ENCODE measurements at places on chromosomes 2 and 18. TPM values are rescaled to one million over a fixed set of nuclear protein-coding genes. Genes with fewer than 3 reads are reported as not detected.

Gene LCT
- total RNA-seq, result not detected

Gene FAM237A
- total RNA-seq, result not detected

DNA sequence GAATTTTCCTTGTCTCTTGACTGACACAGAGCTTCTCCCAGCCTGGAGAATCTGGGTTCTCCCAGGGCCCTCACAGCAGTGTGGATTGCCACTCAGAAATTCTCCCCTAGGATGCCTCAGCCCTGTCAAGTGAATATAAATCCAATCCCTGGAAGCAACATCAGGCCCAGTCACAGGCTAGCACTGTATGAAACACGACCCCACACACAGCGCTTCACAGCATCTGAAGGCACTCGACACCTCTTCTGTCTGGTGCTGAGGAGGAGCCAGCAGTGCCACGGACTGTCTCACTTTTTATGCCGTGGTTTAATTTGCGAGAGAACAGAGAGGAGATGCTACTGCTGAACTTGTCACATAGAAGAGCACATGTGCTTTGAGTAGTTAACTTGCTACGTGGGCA lies 164.5 kb downstream of the NAPG start:
- peaks cover 44% of the 10 kb centered on the region for H3K36me3 ChIP-seq
- no peak overlapping the region for H3K27ac ChIP-seq
- H3K4me1 ChIP-seq, result no peaks in the 10 kb centered on the region
- no peak overlapping the region for H3K4me3 ChIP-seq
- H3K27me3 ChIP-seq, result no peaks in the 10 kb centered on the region

GRCh38 chr18:40437517-40437916 lies 1517.5 kb upstream of the PIK3C3 start:
- no peaks in the 10 kb centered on the region for H3K4me1 ChIP-seq
- H3K4me3 ChIP-seq, result no peak overlapping the region
- H3K36me3 ChIP-seq, result no peaks in the 10 kb centered on the region

DNA sequence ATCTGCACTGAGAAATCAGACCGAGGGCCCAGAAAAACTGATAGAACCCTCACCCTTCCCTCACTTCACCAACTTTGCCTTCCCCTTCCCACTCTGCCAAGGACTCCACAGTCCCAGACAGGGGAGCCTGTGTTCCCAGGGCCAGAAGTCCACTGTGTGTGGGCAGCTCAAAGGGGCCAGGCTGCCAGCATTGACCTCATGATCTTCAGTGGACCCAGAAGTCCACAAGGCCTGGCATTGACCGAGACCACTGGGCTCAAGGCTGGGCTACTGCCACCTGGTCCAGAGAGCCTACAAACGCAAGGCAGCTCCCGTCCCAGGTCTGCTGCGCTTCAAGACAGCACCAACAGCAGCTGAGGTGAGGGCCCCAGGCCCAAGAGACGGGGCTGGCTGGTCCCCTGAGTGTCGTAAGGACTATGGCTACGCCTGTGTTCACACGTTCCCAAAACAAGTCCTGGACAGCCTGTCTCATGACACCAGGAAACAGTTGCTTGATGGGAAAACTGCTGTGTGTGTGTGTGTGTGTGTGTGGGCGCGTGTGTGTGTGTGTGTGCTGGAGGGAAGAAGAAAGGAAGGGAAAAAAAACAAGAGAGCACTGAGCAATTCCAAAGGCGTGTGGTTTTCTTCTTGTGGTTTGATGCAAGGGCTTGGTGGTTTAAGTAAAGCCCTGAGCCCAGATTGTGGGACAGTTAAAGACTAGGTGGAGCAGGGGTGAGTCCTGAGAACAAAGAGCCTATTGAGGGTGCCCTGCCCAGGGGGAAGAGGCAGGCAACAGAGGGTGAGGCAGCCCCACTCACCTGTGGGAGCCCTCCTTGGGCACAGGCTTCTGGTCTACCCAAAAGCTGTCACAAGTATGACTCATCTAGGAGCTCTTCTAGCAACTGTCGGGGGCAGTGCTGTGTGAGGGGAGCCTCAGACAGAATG lies 46.6 kb upstream of the ZBTB7C start:
- H3K4me3 ChIP-seq, result no peak overlapping the region
- H3K36me3 ChIP-seq, result no peaks in the 10 kb centered on the region
- H3K27ac ChIP-seq, result no peak overlapping the region
- DNase-seq, result peak; percentile 54

DNA sequence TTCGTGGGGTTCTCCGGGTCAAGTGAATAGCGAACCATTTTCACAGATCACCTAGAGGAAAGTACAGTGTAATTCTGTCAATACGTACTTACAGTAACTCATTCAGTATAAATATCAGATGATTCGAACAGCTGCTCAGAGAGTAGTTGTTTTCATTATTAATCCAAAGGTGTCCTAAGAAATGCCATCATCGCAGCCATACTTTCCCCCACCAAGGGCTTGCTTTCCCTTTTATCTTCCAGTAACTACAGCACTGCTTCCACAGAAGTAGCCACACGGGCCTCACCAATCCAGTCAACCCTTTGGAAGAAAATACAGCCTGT lies 4.5 kb upstream of the C18orf32 start:
- peak overlapping the region; percentile 92 for H3K27ac ChIP-seq
- peaks cover 16% of the 10 kb centered on the region for H3K4me1 ChIP-seq
- H3K4me3 ChIP-seq, result peak overlapping the region; percentile 95

- H3K4me1 ChIP-seq, result no peaks in the 10 kb centered on the region
- no peak for DNase-seq
- no peak overlapping the region for H3K4me3 ChIP-seq
- no peak overlapping the region for H3K27ac ChIP-seq
- peaks cover 5% of the 10 kb centered on the region for H3K36me3 ChIP-seq
- no peaks in the 10 kb centered on the region for H3K27me3 ChIP-seq
These were observed 57.8 kb downstream of the AFTPH start for GRCh38 chr2:64581777-64582539.

Gene EVX2
- total RNA-seq, result not detected

DNA sequence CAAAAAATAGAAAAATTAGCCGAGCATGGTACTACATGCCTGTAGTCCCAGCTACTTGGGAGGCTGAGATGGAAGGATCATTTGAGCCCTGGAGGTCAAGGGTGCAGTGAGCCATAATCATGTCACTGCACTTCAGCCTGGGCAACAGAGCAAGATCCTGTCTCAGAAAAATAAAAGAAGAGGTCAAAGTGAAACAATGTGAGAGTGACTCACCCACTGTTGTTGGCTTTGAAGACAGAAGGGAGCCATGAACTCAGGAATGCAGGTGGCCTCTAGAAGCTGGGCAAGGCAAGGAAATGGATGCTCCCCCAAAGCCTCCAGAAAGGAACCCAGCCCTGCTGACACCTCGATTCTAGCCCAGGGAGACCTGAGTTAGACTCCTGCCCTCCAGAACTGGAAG lies 3.7 kb upstream of the TMEM214 start:
- H3K36me3 ChIP-seq, result peaks cover 3% of the 10 kb centered on the region
- no peak for DNase-seq
- H3K4me3 ChIP-seq, result no peak overlapping the region
- H3K4me1 ChIP-seq, result peaks cover 8% of the 10 kb centered on the region
- H3K27ac ChIP-seq, result no peak overlapping the region
- no peaks in the 10 kb centered on the region for H3K27me3 ChIP-seq

Gene GPR35
- 4.4 TPM for total RNA-seq

Gene ANTXR1
- 81.0 TPM for total RNA-seq

DNA sequence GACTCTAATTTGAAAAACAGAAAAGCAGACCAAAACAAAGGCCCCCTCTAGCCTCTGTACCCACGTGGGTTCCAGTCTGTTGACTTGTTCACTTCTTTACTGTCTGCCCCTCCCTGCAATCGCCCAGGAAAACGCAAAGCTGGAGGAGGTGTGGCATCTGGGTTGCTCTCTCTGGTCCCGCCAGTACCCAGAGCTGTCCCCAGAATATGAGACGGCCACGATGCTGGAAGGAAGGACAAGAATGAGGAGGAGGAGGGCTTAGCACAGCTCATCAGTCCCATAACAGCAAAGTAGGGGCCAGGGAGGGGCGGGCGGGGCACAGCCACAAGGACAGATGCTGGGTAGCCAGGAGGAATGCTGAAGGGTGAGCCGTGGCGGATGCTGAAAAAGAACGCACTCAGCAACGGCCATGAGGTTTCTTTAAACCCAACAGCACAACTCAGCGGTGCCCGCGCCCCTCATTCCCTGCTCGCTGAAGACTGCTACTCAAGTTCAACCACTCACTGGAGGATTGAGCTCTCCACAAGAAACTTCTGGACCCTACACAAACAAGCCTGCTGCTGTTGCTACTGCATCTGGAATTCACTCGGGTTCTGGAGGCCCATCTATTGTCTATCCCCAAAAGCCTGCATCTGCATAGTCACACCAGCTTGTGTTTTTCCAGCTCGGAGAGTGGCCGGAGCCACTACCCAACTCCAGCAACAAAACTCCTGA lies 187.7 kb downstream of the HDAC4 start:
- no peak for DNase-seq
- peaks cover 4% of the 10 kb centered on the region for H3K4me1 ChIP-seq
- no peak overlapping the region for H3K4me3 ChIP-seq
- no peaks in the 10 kb centered on the region for H3K27me3 ChIP-seq

GRCh38 chr2:203804070-203804469 lies 63.5 kb upstream of the CTLA4 start:
- H3K4me3 ChIP-seq, result no peak overlapping the region
- no peak for DNase-seq
- H3K4me1 ChIP-seq, result peaks cover 8% of the 10 kb centered on the region
- no peak overlapping the region for H3K27ac ChIP-seq
- H3K36me3 ChIP-seq, result no peaks in the 10 kb centered on the region

Gene FAM210A
- total RNA-seq, result 9.4 TPM

DNA sequence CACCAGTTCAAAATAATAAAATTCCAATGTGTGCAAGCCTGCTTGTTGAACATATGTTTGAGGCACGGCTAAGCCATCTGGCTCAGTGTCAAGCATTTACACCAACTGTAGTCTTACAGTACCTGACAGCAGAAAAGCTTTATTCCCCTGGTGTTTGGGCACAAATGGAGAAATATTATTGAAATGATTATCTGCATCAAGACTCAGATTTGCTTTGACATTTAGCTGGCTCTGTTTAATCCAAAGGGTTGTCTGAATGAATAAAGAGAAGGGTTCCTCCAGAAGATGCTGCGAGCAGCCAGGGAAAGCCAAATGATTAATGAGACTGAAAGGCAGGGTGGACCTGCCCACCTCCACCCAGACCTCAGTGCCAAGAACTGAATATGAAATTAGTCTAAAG lies 393.2 kb upstream of the GALNT5 start:
- no peaks in the 10 kb centered on the region for H3K27me3 ChIP-seq
- H3K27ac ChIP-seq, result no peak overlapping the region
- no peak overlapping the region for H3K4me3 ChIP-seq
- H3K36me3 ChIP-seq, result no peaks in the 10 kb centered on the region
- peak; percentile 6 for DNase-seq

Gene RDH14
- 20.8 TPM for total RNA-seq

Gene AQP4
- total RNA-seq, result 191 TPM

Gene TNFAIP6
- total RNA-seq, result 10.7 TPM

DNA sequence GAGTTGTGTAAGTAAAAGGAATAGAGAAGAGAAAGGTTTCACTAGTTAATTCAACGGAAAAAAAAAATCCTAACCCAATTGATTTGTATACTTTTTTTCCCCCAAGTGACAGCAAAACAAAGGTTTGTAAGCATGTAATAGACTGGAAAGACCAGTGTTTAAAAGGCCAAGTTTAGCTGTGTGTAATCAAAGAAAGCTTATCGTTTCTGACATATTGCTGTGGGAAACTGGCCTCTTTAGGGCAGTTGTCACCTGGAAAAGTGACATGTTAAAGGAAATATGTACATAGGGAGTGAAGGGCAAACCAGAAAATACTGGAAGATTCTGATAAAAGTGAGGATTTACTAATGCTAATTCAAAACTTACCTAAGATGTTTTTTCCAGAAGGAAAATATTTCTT lies 45.9 kb upstream of the EPHA4 start:
- no peaks in the 10 kb centered on the region for H3K27me3 ChIP-seq
- no peaks in the 10 kb centered on the region for H3K36me3 ChIP-seq
- DNase-seq, result no peak
- H3K4me3 ChIP-seq, result no peak overlapping the region
- H3K27ac ChIP-seq, result no peak overlapping the region
- H3K4me1 ChIP-seq, result no peaks in the 10 kb centered on the region

DNA sequence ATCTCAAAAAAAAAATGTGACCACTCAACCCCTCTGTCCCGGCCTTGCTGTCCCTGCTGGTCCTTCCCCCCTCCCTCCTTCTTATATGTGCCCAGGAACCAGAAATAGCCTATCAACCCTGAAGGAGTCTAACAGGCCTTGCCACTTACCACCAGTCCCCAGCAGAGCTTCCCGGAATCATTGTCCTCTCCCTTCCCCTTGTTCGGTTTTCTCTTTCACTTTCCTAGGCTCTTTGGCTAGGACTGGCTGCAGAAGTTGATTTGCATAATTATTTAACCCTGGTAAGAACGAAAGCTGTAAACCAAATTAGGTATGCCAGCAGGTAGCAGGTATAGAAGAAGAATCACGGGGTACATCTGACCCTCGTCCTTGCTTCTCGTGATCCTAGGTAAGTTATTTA lies 72.6 kb upstream of the ZNF532 start:
- peaks cover 15% of the 10 kb centered on the region for H3K4me1 ChIP-seq
- DNase-seq, result no peak
- no peak overlapping the region for H3K27ac ChIP-seq

DNA sequence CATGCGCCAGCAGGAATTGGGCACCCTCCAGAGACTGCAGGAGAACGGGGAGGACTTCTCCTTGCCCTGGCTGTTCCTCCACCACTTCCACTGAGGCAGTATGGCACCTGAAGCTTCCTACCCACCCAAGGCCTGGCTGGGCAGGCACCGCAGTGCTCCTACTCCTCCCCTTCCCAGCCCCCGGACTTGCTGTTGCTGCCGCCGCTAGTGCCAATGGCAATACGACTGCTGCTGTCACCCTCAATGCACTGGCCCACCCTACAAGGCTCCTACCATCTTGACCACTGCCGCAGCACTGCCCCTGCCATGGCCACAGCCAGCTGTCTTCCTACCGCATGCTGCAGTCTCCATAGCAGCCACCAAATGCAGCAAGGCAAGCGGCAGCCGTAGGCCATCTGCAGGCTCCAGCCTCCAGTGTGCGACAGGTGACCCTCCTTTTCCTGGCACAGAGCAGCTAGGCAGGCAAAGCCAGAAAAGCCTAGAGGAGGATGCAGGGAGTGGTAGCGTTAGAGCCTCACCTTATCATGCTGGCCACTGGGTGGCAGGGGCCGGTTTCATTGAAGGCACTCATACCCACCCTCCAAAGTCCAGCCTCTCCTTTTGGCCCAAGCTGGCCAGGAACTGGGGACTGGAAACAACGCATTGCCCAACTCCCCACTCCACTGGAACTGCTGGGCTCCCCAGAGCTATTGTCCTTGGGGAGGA lies 47.4 kb upstream of the ANKRD62 start:
- no peaks in the 10 kb centered on the region for H3K36me3 ChIP-seq
- no peaks in the 10 kb centered on the region for H3K27me3 ChIP-seq
- H3K27ac ChIP-seq, result no peak overlapping the region
- no peak overlapping the region for H3K4me3 ChIP-seq
- DNase-seq, result no peak

Gene OTOS
- not detected for total RNA-seq

DNA sequence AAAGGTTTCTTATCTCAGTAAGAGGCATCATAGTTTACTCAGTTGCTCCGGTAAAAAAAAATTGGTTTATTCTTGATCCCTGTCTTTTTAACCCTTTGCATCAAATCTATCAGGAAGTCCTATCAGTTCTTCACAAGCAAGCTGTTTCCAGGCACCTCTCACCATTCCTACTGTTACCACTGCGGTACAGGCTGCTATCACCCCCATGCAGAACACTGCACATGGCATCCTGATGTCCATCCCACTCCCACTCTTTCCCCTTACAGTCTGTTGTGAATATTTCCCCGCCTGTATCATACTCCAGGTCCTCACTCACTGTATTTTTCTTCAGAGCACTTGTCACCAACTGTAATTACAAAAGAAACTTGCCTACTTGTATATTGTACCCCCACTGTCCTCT lies 5.3 kb upstream of the CNRIP1 start:
- no peaks in the 10 kb centered on the region for H3K4me1 ChIP-seq
- H3K27me3 ChIP-seq, result no peaks in the 10 kb centered on the region
- H3K4me3 ChIP-seq, result no peak overlapping the region
- no peak for DNase-seq

Measured in lung (tissue), 17 donors.